Fibroblast of upper back skin (primary cell): ENCODE measurements at places on chromosomes 7 and 10.

GRCh38 chr10:100901051-100901450 is 11.7 kb upstream of the SLF2 start:
- DNase-seq, result no peak

DNA sequence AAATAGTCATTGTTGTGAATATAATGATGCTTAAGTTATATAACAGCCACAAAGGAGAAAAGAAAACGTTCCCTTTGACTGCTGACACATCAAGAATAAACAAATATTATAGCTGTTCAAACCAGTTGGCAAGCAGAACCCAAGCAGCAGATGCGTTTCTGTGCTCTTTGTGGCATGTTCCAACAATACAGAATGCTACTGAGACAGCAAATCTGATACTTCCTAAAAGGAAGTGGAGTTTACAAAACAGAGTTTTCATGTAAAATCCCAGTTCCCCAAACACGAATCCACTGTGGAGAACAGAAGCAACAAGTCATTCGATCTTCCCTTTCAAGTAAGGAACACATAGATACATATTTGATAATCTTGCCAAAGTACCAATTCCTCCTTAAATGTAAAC is 170.9 kb upstream of the ASAH2 start:
- no peak for DNase-seq

GRCh38 chr7:18175801-18176450 is 148.3 kb upstream of the PRPS1L1 start:
- no peak for DNase-seq

- DNase-seq, result no peak
Measured at GRCh38 chr10:132394201-132394811, 2.7 kb upstream of the PWWP2B start.

DNA sequence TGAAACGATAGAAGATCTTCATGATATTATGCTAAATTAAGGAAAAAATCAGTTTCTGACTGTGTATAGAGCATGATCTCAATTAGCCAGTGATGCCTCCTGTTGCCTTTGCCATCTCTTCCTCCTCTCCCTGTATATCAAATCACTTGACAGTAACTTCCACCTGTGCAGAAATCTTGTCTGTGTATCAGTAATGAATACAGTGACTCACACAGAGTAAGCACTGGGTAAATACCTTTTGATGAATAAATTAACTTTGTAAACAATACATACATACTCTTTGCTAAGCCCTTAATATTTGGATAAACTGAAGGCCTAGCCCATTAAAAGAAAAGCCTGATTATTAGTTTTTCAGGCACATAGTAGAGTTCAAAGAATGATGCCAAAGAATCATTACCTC is 610.6 kb upstream of the NRP1 start:
- DNase-seq, result no peak

GRCh38 chr10:109978481-109978880 is 29.3 kb upstream of the ADD3 start:
- peak; percentile 58 for DNase-seq

DNA sequence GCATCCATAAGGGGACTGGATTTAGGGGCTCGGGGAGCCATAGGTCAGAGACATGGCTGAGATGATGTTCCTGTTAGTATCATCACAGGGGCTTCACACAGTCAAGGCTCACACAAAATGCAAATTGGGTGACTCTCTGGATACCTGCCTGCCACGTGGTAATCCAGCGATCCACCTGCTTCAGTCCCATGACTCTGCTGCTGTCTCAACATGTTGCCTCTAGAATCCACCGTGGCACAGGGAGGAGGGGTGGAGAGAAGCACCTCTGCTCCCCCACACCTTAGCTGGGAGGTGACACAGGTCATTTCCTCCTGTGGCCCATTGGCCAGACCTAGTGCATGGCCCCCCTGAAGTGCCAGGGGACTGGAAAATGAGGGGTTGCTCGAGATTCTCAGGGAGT is 83.1 kb downstream of the CDH23 start:
- no peak for DNase-seq

- DNase-seq, result peak; percentile 73
Measured at GRCh38 chr7:33965183-33965744, 59.9 kb downstream of the BMPER start.

DNA sequence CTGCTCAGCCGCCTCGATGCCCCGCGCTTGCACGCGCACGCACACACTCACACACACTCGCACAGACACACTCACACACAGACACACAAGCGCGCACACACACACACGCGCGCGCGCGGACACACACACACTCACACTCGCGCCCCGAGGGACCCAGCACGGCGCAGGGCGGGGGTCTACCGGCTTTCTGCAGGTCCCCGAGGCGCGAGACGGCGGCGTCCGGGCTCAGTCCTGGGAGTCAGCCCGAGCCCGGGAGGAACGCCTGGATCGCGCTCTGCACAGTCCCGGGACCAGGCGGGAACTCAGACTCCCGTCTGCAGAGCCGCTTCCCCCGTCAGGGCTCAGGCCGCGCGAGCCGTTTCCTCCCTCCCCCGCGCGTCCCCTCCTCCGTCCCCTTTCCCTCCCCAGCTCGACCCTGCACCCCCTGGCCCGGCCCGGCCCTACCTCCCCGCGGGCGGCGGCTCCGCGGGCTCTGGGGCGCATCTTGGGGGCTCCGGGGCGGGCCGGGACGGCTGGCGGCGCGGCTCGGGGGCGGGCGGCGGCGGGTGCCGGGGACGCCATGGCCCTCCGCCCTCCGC is 464 bp downstream of the DENND2A start:
- no peak for DNase-seq
